ENCODE measurements at places on chromosomes 6 and 20. TPM values are rescaled to one million over a fixed set of nuclear protein-coding genes. Genes with fewer than 3 reads are reported as not detected.

DNA sequence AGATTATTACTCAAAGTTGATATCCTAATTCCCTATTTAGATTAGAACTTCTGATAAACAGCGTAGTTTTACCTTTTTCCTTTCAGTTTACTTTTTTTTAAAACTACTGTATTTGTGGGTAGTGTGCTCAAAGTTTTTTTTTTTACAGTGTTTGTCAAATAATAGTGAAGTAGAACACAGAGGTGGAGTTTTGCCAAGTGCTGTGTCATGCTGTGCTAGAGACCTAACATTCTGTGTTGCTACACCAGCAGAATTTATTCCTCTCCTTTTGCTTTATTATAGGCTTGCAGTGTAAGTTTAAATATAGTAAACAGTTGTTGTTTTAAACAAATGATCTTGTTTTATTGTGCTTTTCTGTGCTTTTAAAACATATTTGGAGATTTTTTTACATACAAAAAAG lies 125.4 kb downstream of the HIVEP1 start:
- DNase-seq = peak; percentile 81

C20orf202 gene
- total RNA-seq = 0.20 TPM

STMND1 gene
- total RNA-seq = not detected

GRCh38 chr20:4161401-4162251 lies 146.3 kb upstream of the RNF24 start:
- DNase-seq = no peak

ASIP gene
- total RNA-seq = not detected

MAP7 gene
- total RNA-seq = 1.0 TPM

DNA sequence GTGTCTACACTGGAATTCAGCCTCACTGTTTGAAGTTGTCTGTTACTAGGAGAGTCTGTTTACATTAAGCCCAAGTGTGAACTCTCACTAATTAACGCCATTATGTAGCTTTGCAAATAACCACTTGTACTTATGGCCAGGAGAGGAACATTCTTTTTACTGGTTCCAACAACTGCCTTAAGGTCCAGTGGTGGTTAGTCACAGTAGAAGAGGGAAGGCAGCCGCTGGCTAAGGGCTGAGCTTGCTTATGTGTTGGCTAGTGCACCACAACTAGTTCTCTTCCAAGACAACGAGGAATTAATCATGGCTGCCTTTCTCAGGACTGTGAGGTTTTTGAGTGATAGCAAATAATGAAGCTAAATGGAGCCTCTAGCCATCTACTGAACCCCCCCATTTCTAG lies 14.9 kb upstream of the SLC22A23 start:
- DNase-seq = no peak

- no peak for DNase-seq
Observed at GRCh38 chr20:37413379-37413778, 67.4 kb downstream of the SRC start.

DNA sequence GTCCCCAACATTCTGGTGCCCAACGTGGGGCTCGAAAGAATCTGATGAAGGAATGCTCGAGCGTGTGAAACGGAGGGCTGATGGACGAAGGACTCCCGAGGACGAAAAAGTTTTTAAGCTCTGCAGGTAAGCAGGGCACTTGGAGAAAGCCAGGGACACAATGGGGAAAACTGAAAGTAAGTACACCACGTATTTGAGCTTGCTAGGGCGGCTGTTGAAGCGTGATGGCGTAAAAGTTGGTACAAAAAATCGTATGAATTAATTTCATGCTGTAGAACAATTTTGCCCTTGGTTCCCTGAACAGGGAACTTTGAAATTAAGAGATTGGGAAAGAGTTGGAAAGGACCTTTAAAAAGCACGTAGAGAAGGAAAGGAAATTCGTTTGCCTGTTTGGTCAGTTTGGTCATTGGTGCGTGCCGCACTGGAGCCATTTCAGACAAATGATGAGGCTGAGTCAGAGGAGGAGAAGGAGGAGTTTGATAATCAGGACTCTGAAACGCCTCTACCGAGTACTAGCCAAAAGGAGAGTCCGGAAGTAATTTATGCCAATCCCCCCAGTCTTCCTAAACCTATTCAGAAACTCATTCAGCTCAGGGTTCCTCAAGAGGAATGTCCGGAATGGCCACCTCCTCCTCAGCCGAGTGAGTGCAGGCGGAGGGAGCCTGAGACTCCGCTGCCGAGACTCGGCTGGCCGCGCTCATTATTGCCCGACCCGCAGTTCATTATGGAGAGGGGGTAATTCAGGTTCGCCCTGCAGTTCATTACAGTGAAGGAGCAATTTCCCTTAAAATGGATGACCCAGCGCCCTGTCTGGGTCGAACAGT lies 59.2 kb upstream of the PRSS16 start:
- peak; percentile 83 for DNase-seq

DNA sequence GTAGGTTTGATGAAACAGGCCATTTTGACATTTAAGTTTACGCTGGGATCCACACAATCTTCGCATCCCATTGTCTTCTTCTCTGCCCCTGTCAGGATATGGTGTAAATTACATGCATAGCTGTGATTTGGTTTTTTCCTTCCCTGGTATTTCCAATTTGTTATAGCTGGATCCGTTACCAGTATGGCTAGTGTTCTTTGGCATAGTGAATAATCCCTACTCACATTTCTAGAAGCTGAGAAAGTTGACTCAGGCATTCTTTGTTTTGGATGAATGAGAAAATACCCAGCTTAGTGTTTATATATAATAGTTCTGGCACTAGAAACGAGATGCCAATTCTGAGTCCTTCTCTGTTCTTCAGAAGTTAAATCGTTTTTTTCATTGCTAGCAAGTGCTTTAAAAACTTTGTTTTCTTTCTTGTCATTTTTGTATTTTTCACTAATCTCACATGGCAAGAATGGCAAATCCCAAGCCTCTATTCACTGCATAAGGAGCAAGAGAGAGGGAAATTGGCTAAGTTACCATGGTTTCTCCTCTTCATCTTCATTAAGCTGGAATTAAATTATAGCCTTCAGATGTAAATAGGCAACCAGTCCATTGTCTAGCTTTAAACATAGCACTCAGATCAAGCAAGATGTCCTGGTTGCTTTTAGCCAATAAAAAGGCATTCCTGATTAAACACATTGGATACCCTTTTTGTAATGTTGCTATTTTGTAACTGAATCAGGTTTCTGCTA lies 91.9 kb upstream of the LAMP5 start:
- DNase-seq = no peak

- no peak for DNase-seq
Observed at GRCh38 chr20:25275813-25276532, 28.1 kb downstream of the PYGB start.

- DNase-seq = no peak
Observed at GRCh38 chr6:83510791-83511190, 1.5 kb upstream of the PRSS35 start.

DNA sequence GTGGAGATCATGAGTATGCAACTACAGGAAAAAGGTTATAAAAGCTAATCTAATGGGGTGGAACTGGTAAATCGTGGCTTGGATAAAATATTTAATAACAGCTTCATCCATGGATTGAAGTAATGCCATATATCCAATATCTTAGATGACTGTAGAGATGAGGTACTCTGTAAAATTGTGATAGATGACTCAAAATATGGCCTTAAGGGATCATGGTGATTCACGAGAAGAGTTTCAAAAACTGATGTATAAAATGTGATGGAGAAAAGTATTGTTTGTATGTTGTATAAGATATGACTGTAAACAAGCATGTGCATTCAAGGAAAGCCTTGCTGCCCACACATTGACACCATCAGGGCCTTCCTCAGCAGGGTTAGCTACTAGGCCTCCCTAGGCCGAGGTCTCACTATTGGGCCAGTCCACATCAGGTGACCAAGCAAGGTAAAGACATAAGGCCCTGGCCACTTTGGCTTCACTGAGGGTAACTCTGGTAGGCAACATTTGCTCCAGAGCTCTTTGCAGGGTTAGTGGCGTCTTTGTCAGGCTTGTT lies 17.7 kb upstream of the CCN6 start:
- no peak for DNase-seq

HAO1 gene
- not detected for total RNA-seq

DNA sequence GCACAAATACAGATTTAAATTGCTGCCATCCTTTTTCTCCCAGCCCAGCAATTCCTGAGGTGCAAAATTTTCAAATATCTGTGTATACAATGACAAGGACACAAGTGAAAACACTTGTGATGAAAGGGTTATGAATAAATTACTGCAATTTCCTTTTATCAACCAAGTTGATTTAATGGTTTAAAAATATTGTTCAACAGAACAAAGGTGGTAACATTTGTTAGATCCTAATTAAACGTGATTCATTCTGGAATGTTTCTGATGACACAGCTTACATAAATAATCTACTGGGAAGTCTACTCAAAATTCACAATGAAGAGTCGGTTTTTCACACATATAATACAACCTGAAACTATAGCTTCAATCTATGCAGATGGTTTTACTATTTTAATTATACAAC lies 17.1 kb downstream of the B4GALT5 start:
- no peak for DNase-seq

SPTLC3 gene
- total RNA-seq = 4.2 TPM
